ENCODE measurements at places on chromosomes 1 and 21.

DNA sequence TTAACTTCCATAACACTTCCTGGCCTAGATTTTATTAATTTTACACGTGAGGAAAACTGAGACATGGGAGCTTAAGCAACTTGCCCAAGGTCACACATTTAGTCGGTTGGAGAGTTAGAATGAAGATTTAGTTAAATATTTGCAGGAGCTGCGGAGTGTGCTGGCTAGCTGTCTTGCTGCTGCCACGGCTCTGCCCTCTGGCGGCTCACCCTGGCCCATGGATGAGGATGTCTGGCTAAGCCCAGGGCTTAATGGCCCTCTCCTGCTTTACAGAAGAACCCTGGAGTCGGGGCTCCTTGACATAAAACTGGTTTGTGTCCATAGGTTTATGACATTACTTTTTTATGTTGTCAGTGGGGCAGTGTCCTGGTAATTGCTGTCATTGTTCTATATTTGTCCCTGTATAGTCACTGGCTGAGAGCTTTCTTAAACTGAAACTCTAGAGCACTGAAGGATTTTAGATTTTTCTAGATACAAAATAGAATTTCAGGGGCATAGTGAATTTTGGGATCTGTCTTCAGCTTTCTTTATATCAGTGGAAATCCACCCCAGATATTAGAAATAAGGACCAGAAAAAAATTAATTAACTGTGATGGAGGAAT lies 88.9 kb upstream of the WLS start:
- DNase-seq: no peak

GRCh38 chr1:89557445-89557825 lies 32.8 kb downstream of the LRRC8B start:
- no peak for DNase-seq

DNA sequence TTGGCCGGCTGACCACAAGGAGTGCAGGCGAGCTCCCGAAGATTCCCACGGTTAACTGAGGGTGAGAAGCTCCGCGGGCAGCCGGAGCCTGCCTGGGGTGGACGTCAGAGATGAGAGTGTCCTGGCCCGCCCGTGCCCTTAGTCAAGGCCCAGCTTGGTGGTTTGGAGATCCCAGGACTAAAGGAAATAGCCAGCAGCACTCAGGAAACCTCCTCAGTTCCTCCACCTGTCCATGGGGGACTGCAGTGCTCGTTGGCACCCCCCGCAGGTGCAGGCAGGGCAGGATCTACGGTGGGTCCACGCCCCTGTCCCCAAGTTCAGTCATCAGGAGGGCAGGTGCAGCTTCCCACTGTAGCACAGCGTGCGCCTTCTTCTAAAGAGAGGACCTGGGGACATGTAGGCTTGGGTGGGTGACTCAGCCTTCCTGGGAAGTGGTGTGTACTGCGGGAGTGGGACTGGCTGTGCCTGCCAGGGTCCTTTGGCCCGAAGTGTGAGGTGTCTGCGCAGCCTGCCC lies 32.5 kb downstream of the SLX9 start:
- no peak for DNase-seq

DNA sequence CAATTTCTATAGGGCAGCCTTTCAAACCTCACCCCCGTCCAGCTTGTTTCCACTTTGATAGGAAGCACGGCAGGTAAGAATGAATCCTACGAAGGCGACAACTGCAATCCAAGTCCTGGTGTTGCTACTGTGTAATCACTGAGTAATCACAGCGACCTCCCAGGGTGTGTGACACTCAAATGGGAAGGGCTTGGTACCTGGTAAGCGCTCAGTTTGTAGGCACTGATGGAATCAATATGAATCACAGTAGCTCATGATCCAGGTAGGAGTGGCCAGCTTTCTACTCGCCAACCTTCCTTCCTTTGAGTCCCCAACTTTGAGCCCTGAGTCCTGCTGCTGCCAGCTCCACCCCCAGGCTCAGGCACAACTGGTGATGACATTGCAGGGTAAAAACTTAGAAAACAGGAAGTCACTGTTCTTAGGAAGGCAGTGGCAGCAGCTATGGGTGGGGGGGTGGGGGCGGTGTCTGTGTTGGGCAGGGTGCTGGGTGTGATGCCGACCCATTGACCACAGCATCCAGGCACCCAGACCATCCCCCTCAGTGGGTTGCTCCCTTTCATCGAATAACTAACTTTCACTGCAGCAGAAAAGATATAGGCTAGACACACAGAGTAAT lies 70.7 kb downstream of the CD247 start:
- DNase-seq: no peak

DNA sequence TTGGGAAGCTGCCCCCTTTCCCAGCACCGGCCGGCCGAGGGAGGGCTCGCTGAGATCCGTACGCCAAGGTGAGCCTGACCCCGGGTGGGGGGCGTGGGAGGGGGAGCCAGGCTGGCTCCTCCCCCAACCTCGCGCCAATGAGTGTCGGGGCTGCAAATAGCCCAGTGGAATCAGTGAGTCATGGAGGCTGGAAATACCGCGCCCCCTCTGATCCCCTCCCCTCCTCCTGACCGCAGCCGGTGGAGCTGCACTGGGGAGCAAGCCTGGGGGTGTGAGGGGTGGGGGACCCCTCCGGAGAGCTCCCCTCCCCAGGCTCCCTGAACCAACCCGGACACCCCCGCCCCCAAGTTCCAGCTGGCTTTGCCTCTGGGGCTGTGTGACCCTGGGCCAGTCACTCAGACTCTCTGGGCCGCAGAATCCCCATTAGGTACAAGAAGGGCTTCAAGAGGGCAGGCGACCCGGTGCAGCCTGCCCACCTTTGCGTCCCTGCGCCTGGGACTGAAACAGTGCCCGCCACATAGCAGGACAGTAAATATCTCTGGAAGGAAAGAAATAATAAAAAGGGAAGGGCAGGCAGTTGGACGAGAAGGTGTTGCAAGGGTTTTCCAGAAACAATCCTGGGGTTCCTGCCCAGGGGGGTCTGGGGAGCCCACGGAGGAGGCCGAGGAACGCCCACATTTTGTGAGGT lies 4.5 kb downstream of the HSPB7 start:
- peak; percentile 45 for DNase-seq

GRCh38 chr1:222777463-222777862 lies 37.4 kb upstream of the DISP1 start:
- DNase-seq: no peak

DNA sequence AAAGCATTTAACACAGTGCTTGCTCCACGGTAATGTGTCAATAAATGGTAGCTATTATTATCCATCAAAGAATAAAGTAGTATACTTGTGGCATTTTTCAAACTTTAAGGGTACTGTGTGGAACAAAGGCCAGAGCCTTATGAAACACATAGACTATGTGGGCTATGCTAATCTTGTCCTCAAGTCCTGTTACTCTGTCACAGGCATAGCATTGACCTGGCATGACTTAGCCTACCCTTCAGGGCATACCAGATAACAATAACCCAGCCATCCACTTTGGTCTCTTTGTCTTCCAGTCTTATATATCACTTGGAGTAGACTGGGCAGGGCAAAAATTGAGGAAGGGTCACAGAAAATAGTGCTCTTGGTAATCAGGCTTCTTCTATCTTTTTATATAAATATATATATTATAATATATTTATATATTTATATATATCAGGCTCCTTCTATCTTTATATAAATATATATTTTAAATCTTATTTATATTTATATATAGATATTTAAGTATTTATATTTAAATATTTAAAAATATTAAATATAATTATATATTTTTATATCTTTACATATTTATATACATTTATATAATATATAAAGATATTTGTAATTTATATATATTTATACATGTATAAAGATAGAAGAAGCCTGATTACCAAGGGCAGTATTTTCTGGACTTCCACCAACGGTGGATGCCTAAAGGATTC lies 66.1 kb upstream of the CNN3 start:
- DNase-seq: no peak

DNA sequence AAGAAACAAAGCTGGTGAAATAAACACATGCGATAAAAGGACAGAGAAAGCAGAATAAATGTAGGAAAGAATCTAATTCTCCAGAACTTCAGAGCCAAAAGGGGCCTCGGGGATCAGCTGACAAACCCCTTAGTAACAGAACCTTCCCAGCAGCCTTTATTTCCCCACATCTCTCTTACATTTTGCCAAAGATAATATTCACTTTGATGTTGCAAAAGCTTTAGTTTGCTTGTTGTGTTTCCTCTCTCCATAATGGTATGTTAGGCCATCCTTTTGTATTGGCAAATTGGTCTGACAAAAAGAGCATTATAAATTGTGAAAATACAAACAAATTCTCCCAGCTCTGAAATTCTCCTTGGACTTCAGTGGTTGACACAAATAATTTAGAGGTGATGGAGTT lies 54.9 kb downstream of the OPTC start:
- DNase-seq: no peak

- no peak for DNase-seq
Observed at GRCh38 chr1:110084227-110085078, 14.0 kb upstream of the ALX3 start.

All from fibroblast of skin of left quadriceps (primary cell).